ENCODE measurements at places on chromosomes 13 and 19. TPM values are rescaled to one million over a fixed set of nuclear protein-coding genes. Genes with fewer than 3 reads are reported as not detected.

DNA sequence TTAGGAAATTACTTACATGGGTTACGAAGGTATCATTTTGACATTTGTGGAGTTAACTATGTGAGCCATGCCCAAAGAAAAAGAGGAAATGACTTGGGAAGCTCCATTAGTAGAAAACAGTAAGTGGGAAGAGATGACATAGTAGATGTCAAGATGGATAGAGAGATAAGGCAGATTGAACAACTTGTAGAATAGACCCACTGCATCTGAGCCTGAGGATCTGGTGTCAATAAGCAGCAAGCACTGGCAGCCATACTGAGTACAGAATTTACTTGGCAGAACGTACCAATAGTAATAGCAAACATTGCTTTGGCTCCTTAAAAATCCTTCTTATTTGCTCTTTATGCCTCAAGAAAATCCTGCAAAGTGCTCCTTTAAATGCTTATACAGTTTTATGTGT is 203.8 kb downstream of the GPC6 start:
- H3K36me3 ChIP-seq, result no peaks in the 10 kb centered on the region
- H3K27ac ChIP-seq, result no peak overlapping the region
- no peak for DNase-seq
- H3K4me1 ChIP-seq, result no peaks in the 10 kb centered on the region

DNA sequence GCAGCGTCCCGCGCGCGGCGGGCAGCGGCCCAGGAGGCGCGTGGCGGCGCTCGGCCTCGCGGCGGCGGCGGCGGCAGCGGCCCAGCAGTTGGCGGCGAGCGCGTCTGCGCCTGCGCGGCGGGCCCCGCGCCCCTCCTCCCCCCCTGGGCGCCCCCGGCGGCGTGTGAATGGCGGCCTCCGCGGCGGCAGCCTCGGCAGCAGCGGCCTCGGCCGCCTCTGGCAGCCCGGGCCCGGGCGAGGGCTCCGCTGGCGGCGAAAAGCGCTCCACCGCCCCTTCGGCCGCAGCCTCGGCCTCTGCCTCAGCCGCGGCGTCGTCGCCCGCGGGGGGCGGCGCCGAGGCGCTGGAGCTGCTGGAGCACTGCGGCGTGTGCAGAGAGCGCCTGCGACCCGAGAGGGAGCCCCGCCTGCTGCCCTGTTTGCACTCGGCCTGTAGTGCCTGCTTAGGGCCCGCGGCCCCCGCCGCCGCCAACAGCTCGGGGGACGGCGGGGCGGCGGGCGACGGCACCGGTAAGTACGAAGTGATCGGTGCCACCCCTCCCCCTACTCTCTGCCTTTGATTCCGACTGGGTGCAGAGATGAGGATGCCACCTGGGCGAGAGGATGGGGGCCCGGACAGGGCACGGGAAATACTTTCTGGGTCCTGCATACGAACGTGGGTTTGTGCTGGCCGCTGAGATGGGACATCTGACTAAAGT is 874 bp downstream of the TRIM28 start:
- H3K27ac ChIP-seq, result peak overlapping the region; percentile 98
- H3K36me3 ChIP-seq, result peaks cover 7% of the 10 kb centered on the region
- H3K4me3 ChIP-seq, result peak overlapping the region; percentile 95
- peaks cover 34% of the 10 kb centered on the region for H3K4me1 ChIP-seq

GRCh38 chr13:110195547-110196485 is 111.1 kb downstream of the COL4A1 start:
- H3K4me3 ChIP-seq, result no peak overlapping the region
- no peak for DNase-seq
- H3K4me1 ChIP-seq, result peaks cover 2% of the 10 kb centered on the region

- no peak overlapping the region for H3K4me3 ChIP-seq
- peaks cover 5% of the 10 kb centered on the region for H3K4me1 ChIP-seq
- no peak for DNase-seq
- no peak overlapping the region for H3K27ac ChIP-seq
- peaks cover 35% of the 10 kb centered on the region for H3K27me3 ChIP-seq
- no peaks in the 10 kb centered on the region for H3K36me3 ChIP-seq
These were observed 10.1 kb upstream of the SHISA2 start for GRCh38 chr13:26061947-26062346.

- no peak for DNase-seq
- H3K4me1 ChIP-seq, result no peaks in the 10 kb centered on the region
- no peaks in the 10 kb centered on the region for H3K36me3 ChIP-seq
- H3K27me3 ChIP-seq, result no peaks in the 10 kb centered on the region
- H3K27ac ChIP-seq, result no peak overlapping the region
These were observed 23.4 kb upstream of the SLITRK1 start for GRCh38 chr13:83905641-83906040.

- H3K4me3 ChIP-seq, result no peak overlapping the region
- H3K36me3 ChIP-seq, result peaks cover 3% of the 10 kb centered on the region
- H3K27me3 ChIP-seq, result peaks cover 70% of the 10 kb centered on the region
- no peak for DNase-seq
- H3K4me1 ChIP-seq, result no peaks in the 10 kb centered on the region
These were observed 11.7 kb upstream of the SOX1 start for GRCh38 chr13:112055036-112055914.

GRCh38 chr19:58166708-58167280 is 16.1 kb upstream of the ZNF274 start:
- H3K4me3 ChIP-seq, result no peak overlapping the region
- no peak for DNase-seq
- no peaks in the 10 kb centered on the region for H3K27me3 ChIP-seq
- no peaks in the 10 kb centered on the region for H3K36me3 ChIP-seq

DNA sequence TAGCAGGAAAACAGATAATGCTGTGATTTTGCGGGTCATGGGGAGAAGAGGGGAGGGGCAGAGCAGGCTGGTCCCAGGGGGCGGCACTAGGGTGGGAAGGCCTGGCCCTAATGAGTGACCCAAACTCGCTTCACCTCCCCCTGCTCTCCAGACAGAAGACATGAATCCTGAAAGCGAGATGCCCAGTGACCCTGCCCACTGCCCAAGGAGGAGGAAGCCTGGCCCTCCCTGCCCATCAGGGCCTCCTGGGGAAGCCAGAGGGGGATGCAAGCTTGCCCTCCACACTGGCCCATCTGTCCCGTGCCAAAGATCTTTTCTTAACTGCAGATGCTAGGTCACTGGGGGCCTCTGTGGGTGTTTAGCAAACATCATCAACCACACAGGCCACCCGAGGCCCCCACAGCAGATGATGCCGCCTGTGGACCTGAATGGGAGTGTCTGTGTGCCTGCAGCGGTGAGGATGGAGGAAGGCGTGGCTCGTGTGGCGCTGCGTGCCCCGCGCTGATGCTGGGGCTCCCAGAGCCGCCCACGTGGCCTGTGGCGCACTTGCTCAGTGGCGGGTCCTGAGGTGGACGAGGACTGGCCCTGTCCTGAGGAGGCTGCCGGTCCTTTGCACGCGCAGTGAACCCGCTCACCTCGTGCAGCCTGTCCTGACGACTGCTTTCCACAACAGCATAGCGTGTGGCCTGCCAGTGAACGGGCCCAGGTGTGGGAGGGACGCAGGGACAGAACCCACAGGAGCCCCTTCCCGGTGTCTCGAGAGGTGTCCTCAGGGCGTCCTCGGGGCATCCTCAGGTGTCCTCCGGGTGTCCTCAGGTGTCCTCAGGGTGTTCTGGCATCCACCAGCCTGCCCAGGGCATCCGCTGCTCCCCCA is 80.5 kb upstream of the MCF2L start:
- peaks cover 6% of the 10 kb centered on the region for H3K4me1 ChIP-seq
- H3K4me3 ChIP-seq, result no peak overlapping the region
- H3K27me3 ChIP-seq, result peaks cover 12% of the 10 kb centered on the region
- no peaks in the 10 kb centered on the region for H3K36me3 ChIP-seq

- no peak overlapping the region for H3K4me3 ChIP-seq
- H3K27me3 ChIP-seq, result no peaks in the 10 kb centered on the region
- peaks cover 9% of the 10 kb centered on the region for H3K4me1 ChIP-seq
- H3K36me3 ChIP-seq, result peaks cover 17% of the 10 kb centered on the region
These were observed 20.7 kb downstream of the OBI1 start for GRCh38 chr13:78638216-78638615.

- no peaks in the 10 kb centered on the region for H3K4me1 ChIP-seq
- H3K27me3 ChIP-seq, result peaks cover 19% of the 10 kb centered on the region
- H3K4me3 ChIP-seq, result no peak overlapping the region
- H3K27ac ChIP-seq, result no peak overlapping the region
- H3K36me3 ChIP-seq, result no peaks in the 10 kb centered on the region
These were observed 124.5 kb downstream of the SHISA2 start for GRCh38 chr13:25927363-25927762.

- H3K4me1 ChIP-seq, result no peaks in the 10 kb centered on the region
- DNase-seq, result no peak
- no peaks in the 10 kb centered on the region for H3K27me3 ChIP-seq
These were observed 545.1 kb downstream of the EFNB2 start for GRCh38 chr13:105990256-105990958.

- peaks cover 21% of the 10 kb centered on the region for H3K4me1 ChIP-seq
- no peak for DNase-seq
- peak overlapping the region; percentile 81 for H3K27ac ChIP-seq
- peak overlapping the region; percentile 62 for H3K4me3 ChIP-seq
- H3K36me3 ChIP-seq, result peaks cover 2% of the 10 kb centered on the region
These were observed 3.9 kb upstream of the PRX start for GRCh38 chr19:40416918-40417642.

- no peaks in the 10 kb centered on the region for H3K27me3 ChIP-seq
- H3K4me1 ChIP-seq, result peaks cover 35% of the 10 kb centered on the region
- H3K36me3 ChIP-seq, result peaks cover 6% of the 10 kb centered on the region
- no peak overlapping the region for H3K4me3 ChIP-seq
- no peak overlapping the region for H3K27ac ChIP-seq
- DNase-seq, result no peak
These were observed 32.2 kb upstream of the DOCK9 start for GRCh38 chr13:99009987-99010551.

GRCh38 chr19:7534531-7535046 is 928 bp upstream of the PNPLA6 start:
- no peaks in the 10 kb centered on the region for H3K36me3 ChIP-seq
- H3K27me3 ChIP-seq, result no peaks in the 10 kb centered on the region
- peaks cover 19% of the 10 kb centered on the region for H3K4me1 ChIP-seq
- peak overlapping the region; percentile 96 for H3K4me3 ChIP-seq

DNA sequence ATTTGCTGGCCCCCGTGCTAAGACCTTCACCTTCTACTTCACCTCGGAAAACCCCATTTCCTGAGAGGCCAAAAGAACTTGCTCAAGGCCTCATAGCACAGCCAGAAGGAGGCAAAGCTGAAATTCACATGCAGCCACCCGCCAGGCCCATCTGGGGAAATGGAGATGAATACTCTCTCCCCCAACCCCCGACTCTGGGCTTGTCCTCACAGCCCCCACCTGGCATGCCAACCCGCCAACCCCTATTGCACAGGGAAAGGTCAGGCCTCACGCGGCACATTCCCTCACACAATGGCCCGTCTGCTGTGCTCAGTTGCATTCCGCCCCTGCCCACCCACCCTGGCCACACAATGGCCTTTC is 3.2 kb downstream of the PRX start:
- H3K36me3 ChIP-seq, result no peaks in the 10 kb centered on the region
- no peak overlapping the region for H3K27ac ChIP-seq
- no peak overlapping the region for H3K4me3 ChIP-seq
- H3K4me1 ChIP-seq, result peaks cover 8% of the 10 kb centered on the region

- no peaks in the 10 kb centered on the region for H3K36me3 ChIP-seq
- H3K27ac ChIP-seq, result peak within 1 kb of the TSS; percentile 100
- peak within 1 kb of the TSS; percentile 98 for H3K4me3 ChIP-seq
- H3K27me3 ChIP-seq, result no peaks in the 10 kb centered on the region
These were observed at the start of gene AKAP11 for GRCh38 chr13:42272115-42272803. TSS of gene AKAP11 (plus strand) at chr13:42272152. CDS start at chr13:42286349, 14,197 bp downstream.

GRCh38 chr13:66835040-66835628 is 395.0 kb downstream of the PCDH9 start:
- H3K36me3 ChIP-seq, result no peaks in the 10 kb centered on the region
- no peaks in the 10 kb centered on the region for H3K27me3 ChIP-seq
- no peaks in the 10 kb centered on the region for H3K4me1 ChIP-seq
- H3K4me3 ChIP-seq, result no peak overlapping the region
- H3K27ac ChIP-seq, result no peak overlapping the region

GRCh38 chr19:2491130-2491801 is 15.3 kb downstream of the GADD45B start:
- DNase-seq, result no peak
- H3K36me3 ChIP-seq, result no peaks in the 10 kb centered on the region
- H3K4me1 ChIP-seq, result peaks cover 27% of the 10 kb centered on the region

GRCh38 chr19:40663695-40664692 is 26.5 kb downstream of the NUMBL start:
- no peaks in the 10 kb centered on the region for H3K36me3 ChIP-seq
- peak overlapping the region; percentile 89 for H3K4me3 ChIP-seq
- H3K27ac ChIP-seq, result peak overlapping the region; percentile 75
- DNase-seq, result no peak

- H3K27ac ChIP-seq, result no peak overlapping the region
- H3K4me1 ChIP-seq, result peaks cover 6% of the 10 kb centered on the region
- H3K36me3 ChIP-seq, result peaks cover 2% of the 10 kb centered on the region
- H3K27me3 ChIP-seq, result peaks cover 40% of the 10 kb centered on the region
These were observed 47.9 kb downstream of the LYL1 start for GRCh38 chr19:13054626-13055212.

DNA sequence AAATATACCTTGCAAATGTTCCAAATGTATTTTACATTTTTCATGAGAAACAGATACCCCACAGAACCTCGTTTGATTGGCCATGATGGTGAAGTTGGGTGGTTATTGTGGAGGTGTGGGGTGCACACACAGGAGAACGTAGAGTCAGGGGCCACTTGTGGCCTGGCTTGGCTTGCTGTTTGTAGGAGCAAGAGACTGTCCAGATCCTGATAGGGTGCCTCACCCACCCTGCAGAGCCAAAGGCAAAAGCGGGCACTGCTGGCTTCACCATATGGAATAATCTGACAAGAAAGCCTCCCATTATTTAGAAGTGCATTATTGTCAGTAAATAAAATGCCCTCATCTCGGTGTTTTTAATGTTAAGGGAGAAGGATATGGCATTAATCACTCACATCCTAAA is 330.2 kb downstream of the TEX29 start:
- DNase-seq, result no peak
- H3K27me3 ChIP-seq, result peaks cover 40% of the 10 kb centered on the region
- H3K27ac ChIP-seq, result no peak overlapping the region
- no peaks in the 10 kb centered on the region for H3K4me1 ChIP-seq

- peaks cover 3% of the 10 kb centered on the region for H3K36me3 ChIP-seq
- H3K4me1 ChIP-seq, result peaks cover 39% of the 10 kb centered on the region
- no peaks in the 10 kb centered on the region for H3K27me3 ChIP-seq
- H3K4me3 ChIP-seq, result peak overlapping the region; percentile 75
- H3K27ac ChIP-seq, result peak overlapping the region; percentile 96
- DNase-seq, result peak; percentile 34
These were observed 25.9 kb downstream of the RCN3 start for GRCh38 chr19:49553451-49554271.

DNA sequence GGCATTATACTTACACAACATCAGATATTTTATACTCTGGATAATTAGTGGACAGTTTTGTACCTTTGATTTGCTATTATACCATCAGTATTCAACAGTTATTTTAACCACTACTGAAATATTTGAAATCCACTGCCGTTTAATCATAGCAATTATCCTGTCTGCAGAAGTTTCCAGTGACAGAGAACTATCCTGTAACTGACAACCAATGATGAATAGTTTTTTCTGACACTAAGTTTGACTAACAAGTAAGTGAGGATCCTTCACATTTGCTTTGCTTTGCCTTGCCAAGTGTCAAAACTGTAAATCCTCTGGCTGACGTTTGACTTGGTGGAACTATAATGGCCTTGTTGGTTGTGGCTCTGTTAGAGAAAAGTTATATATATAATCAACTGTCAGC is 410.7 kb downstream of the GPC5 start:
- H3K4me3 ChIP-seq, result no peak overlapping the region
- H3K27ac ChIP-seq, result no peak overlapping the region
- no peak for DNase-seq
- H3K4me1 ChIP-seq, result no peaks in the 10 kb centered on the region
- no peaks in the 10 kb centered on the region for H3K27me3 ChIP-seq

- no peak for DNase-seq
- H3K36me3 ChIP-seq, result no peaks in the 10 kb centered on the region
- H3K27ac ChIP-seq, result no peak overlapping the region
- H3K4me3 ChIP-seq, result no peak overlapping the region
These were observed 1.5 kb downstream of the GIPC3 start for GRCh38 chr19:3586707-3587346.

Gene CEBPA
- total RNA-seq, result 2.2 TPM

Gene C1QTNF9
- not detected for total RNA-seq

Gene AXL
- total RNA-seq, result 0.44 TPM

Gene ALOX5AP
- total RNA-seq, result 58.4 TPM

Gene ADM5
- 2.8 TPM for total RNA-seq
